ENCODE measurements at places on chromosomes 7 and 10.

DNA sequence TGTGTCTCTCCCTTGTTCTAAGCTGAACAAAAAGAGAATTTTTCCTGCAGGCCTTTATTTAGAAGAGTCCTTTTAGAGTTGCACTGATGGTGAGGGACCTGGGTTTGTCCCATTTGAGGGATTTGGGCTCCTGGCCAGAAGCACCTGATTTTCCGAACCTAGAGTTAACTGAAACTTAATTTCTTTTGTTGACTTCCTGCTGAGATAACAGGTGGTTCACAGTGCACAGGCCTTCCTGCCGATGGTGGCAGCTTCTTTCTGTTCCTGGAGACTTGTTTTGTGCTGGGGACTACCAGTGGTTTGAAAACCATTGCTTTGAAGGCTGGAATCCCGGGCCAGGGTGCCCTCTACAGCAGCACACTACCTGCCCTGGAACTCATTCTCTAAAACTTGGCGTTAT lies 99.2 kb downstream of the SUGCT start:
- DNase-seq, result no peak

DNA sequence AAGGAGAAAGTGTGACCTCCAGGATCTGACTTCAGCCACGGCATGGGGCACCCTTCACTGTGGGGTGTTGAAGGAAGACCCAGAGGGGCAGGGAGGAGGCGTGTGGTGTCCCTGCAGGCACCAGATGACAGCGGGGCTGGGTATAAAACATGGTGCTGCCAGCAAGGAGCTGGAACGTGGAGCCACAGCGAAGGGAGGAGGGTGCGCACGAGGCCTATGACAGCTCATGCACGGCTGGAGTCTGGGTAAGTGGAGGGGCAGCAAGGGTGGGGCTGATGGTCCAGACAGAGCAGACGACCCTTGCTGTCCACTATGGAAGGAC lies 27.8 kb upstream of the FOXL3 start:
- no peak for DNase-seq

DNA sequence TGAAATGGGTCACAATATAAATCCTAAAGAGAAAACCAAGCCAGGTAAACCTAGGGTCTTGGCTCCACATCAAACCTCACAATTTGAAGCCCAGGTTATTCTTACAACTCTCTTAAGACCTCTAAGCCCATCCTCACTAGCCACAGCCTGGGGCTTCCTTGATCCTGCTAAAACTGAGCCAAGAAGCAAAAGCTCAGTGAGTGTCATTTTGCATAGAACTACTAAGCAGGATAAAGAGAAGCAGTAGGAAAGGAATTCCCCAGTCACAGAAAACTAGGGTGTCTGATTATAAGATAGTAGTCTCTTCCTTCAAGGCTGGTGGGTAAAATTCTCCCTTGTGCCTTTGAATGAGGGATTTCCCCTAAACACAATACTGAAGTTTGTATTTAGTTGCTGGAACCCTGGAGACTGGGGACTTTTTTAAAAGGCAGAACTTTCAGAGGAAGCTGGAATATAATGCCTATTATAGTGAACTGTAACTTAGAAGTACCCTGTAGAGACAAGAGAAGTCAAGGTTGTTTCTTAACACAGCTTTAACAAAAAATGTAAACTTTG lies 196.6 kb upstream of the KIAA1217 start:
- no peak for DNase-seq

- DNase-seq, result no peak
Measured at GRCh38 chr10:96714031-96714590, 6.2 kb downstream of the PIK3AP1 start.

DNA sequence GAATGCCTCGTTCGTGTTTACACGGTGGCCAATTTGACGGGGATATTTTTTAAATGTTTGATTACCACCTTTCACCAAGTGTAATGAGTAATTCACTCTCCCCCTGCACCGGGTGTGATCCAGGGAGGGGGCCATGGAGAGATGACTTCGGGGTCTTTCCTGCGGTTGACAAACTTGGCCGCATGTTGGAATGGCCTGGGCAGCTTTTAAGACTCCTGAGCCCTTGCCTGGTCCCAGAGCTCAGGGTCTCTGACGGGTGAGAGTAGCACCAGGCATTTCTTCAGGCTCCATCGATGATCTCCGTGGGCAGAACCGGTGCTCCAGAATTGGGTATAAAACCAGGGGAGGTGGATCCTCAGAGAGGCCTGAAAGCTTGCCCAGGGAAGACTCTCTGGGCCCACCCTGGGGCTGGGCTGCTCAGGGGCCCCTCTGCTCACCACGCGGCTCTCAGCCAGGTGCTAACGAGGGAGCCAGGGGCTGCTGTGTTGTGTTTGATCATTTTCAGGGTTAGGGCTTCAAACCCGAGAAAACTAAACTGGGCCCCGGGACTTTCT lies 882 bp downstream of the ZNF282 start:
- DNase-seq, result no peak

GRCh38 chr7:1137517-1138167 lies 22.4 kb downstream of the ZFAND2A start:
- no peak for DNase-seq

GRCh38 chr7:127882313-127882920 lies 148.8 kb downstream of the LRRC4 start:
- DNase-seq, result no peak

DNA sequence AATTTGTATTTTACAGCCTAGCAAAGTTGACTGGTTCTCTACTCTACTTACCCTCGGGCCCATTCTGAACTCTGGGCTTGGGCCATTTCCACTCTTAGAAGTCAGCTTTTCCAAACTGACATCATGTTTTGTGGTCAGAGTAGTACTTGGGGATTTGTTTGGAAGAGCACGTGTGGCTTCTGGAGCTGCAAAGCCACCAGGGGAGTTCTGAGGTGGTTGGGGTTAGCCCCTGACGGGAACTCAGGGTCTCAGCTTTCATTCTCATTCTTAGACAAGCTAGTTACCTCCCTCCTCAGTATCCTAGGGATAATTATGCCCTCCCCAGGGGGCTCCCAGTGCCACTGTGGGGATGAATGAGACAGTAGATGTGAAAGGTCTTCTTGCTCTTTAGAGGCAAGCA lies 647.7 kb upstream of the GALNT17 start:
- DNase-seq, result no peak

- peak; percentile 90 for DNase-seq
Measured at GRCh38 chr10:13716081-13717071, 129.6 kb downstream of the PRPF18 start.

DNA sequence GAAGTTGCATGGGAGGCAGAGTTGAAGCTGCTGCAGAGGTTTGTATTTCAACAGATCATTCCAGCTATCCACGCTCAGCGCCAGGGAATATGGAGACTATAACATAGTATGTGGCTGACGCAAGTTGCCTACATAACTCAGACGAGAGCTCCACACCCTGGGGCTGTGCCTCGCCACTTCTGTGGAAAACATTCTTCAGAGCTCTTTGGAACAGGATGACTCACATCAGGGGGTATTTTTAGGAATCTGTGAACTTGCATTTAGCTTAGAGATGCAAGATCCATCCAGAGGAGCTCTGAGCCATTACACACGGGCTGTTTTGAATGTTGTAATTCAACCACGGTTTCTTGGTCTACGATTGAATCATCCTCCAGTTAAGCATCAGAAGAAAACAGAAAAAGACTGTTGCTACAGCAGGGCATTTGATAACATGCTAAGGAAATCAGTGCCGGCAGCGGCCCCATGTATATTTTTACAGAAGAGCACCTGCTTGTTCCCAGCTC lies 481.5 kb upstream of the AKR1E2 start:
- peak; percentile 98 for DNase-seq

- DNase-seq, result no peak
Measured at GRCh38 chr7:151137791-151138152, 29.7 kb downstream of the GBX1 start.

GRCh38 chr10:3785851-3786271 lies 852 bp upstream of the KLF6 start:
- DNase-seq, result peak; percentile 62

GRCh38 chr10:127887541-127888415 lies 5.0 kb downstream of the CLRN3 start:
- DNase-seq, result no peak

DNA sequence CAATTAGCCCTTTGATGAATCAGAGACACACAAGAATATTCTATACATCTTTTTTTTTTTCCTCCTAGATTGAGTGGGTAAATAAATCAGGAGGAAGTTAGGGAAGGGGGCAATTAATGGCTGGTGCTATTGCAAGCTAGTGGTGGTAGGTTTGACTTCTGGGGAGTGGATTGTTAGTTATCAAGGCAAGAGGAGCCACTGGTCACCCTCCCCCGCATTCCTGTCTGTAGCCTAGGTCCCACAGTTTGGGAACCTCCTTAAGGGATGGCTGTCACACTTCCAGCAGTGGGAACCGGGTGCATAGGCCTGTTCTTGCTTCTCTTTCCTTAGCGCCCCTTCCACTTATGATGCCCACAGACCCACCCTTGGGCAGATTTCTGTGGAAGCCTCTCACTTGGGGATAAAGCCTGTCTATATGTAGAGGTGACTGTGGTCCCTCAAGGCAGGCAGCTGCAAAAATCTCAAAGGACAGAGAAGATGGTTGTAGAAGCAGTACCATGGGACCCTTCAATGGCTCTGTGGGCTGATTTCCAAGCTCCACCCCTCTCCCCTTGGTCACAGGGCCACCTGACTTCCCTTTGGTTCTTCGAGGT lies 2.3 kb upstream of the ADCK2 start:
- no peak for DNase-seq

DNA sequence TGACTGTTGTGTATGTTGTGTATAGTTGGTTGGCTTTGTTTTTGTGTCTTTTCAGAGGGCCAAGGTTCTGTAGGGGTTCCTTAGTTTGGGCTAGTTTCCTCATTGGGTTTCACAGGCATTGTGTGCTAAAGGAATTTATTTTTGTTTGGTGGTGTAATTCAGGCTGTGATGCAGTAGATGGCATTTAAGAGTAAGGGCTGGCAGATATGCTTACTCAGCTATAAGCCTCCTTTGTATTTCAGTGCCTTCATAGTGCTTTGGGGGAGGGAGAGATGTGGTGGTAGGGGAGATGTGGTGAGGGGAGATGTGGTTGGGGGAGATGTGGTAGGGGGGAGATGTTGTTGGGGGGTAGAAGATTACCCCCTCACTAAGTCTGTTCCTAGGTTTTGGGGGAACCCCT lies 91.7 kb downstream of the SLC25A40 start:
- DNase-seq, result peak; percentile 18

DNA sequence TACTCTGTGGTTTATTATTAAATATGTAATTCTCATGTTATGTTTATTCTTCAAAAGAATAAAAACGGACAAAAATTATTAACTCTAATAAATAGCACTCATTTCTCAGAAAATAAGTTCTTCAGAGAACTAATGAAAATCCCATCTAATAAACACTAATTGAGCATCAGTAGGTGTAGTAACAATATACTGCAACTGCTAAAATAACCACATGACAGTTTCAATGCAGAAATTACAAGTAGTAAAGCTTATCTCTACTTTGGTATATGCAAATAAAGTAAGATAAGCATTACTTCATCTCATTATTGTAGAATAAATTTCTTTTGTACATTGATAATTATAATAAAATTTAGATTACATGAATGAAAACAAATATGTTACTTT lies 56.4 kb upstream of the DKK1 start:
- DNase-seq, result no peak

GRCh38 chr10:101660256-101660655 lies 34.7 kb downstream of the FBXW4 start:
- DNase-seq, result no peak

DNA sequence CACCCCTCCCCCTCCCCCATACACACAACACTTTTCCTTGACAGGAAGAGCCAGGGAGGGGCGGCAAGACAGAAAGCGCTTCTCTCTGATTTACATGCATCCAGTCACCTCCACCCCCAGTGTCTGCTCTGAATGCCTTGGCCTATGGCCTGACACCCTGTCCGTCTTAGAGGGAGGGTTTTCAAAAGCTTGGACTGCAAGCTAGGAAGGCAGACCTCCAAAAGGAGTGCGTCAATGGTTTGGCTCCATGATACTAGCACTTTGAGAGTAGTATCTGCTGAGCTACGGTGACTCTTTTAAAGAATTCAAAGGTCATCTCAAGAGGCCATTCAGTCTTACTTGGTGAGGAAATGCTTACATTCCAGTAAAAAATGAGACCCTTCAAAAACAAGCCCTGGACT lies 20.3 kb upstream of the PAX2 start:
- peak; percentile 33 for DNase-seq

DNA sequence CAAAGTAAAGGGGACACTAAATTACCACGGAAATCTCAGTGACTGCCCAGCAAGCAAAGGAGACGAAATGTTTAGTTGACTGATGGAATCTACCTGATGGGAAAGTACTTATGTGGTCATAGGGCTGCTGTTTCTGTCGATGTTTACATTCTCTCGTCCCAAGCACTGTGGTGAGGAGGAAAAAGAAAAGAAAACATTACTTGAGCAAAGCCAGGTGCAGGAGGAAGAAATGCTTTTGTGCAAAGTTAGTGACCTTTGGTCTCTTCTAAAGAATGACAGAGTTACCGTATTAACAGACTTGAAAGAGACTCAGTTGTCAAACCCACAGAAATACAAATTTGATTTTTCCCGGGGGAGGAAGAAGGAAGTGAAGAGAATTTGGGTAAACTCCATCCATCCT lies 43.3 kb upstream of the FMC1 start:
- DNase-seq, result no peak

GRCh38 chr10:103619424-103620351 lies 126.2 kb downstream of the NEURL1 start:
- no peak for DNase-seq

DNA sequence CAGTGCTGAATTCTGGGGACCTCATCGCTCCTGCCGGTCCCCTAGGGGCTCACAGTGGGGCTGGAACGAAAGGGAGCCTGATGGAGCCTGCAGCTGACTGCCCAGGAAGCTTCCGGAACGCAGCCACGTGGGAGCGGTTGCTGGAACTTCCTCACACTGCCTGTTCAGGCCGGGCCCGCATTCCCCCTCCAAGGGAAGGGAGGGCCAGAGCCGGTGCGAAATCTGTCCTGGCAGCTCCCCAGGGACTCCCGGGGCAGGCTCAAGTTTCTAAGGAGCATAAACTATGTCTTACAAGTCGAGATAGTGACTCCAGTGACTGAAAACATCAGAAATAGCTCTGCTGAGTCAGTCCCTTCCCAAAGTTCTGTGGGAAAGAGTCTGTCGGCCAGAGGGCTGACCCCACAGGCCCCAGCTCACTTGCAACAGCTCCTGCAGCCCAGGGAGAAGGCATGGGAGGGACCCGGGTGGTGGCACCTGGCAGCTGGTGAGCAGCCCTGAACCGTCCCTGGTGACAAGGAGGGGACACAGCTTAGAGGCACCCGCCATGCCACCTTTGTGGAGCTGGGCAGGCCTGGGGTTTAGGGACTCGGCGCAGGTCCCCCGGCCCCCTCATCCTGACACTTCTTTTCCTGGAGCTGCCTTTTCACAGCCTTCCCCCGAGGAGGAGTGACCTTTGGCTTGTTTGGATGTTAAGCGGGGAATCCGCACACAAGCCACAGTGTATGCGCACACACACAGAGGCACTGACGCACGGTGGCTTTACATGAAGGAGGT lies 47.6 kb downstream of the PDGFA start:
- DNase-seq, result peak; percentile 98

DNA sequence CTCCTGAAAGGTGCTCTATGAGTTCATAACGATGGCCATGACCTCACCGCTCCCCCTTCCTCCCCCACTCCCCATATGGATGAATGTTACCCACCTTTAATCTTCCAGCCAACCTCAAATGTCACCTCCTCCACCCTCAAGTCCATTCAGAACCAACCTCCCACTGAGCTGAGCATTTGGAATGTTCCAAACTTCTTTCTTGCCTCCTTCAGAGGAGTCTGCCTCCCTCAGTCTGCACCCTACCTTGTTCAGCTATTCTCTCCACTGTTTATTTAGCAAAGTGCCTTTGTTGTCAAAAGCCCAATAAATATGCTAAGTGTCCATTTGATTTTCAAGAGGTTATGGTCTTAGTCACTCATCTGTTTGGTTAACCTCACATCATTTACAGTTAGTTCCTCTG lies 22.9 kb upstream of the MTPAP start:
- DNase-seq, result no peak

GRCh38 chr10:70254778-70255328 lies 21.6 kb upstream of the PPA1 start:
- DNase-seq, result no peak

Measured in fibroblast of pulmonary artery (primary cell).